ENCODE measurements at places on chromosomes 1 and 21.

- no peak for DNase-seq
These were observed 18.1 kb upstream of the KIF1B start for GRCh38 chr1:10192263-10192662.

GRCh38 chr1:148308832-148309458 lies 156.9 kb upstream of the NBPF11 start:
- no peak for DNase-seq

DNA sequence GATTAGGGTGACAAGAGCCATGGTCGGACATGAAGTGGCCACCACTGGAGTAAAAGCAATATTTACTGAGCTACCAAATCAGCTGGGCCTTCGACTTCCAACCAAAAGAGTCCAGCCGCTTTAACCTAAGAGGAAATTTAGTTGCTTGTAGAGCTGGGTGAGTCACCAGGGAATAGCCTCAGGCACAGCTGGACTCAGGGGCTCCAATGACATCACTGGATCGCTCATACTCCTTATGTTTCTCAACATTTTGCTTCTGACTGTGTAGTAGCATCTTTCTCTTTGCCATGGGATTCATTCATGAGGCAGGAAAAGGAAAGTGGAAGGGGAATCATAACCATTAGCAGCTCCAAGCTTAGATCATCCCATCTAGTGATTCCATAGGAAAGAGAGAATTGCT lies 664.4 kb downstream of the MATN1 start:
- no peak for DNase-seq

- no peak for DNase-seq
These were observed 33.7 kb upstream of the VASH2 start for GRCh38 chr1:212916481-212917133.

DNA sequence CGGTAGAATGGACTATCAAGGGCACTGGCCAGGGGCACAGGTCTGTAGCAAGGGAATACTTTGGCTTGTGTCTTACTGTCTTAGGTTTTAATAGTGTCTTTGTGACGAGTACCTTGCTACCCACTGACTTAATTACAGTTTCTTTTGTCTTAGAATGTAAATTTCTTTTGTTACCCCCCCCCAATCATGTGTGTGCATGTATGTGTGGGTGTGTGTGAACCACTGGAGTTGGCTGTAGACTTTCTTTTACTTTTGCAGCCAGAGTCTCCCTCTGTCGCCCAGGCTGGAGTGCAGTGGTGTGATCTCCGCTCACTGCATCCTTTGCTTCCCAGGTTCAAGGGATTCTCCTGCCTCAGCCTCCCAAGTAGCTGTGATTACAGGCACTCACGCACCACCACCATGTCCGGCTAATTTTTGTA lies 61.8 kb upstream of the CLDN14 start:
- DNase-seq = no peak

GRCh38 chr1:206551986-206552326 lies 44.6 kb downstream of the RASSF5 start:
- peak; percentile 56 for DNase-seq

GRCh38 chr1:157849229-157849875 lies 7.7 kb upstream of the CD5L start:
- DNase-seq = no peak

GRCh38 chr1:234779160-234779538 lies 169.2 kb upstream of the IRF2BP2 start:
- no peak for DNase-seq

DNA sequence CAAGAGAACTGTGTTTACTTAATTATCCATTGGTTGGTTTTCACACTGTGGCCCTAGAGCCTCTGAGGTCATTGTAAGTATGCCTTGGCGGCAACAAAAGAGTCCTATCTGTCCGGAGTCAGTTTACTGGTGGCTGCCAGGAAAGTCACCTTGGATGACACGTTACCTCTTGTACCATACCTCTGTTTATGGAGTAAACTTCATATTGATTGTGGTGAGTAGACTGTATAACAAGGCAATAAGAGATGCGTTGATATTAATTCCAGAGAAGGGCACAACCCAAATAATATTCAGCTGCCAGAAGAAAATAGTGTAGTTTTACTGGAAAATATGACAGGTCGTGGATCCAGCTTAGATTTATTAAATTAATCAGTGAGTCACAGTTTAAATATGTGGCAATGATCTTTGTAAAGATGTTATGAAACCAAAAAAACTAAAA lies 20.4 kb upstream of the KIF14 start:
- no peak for DNase-seq

DNA sequence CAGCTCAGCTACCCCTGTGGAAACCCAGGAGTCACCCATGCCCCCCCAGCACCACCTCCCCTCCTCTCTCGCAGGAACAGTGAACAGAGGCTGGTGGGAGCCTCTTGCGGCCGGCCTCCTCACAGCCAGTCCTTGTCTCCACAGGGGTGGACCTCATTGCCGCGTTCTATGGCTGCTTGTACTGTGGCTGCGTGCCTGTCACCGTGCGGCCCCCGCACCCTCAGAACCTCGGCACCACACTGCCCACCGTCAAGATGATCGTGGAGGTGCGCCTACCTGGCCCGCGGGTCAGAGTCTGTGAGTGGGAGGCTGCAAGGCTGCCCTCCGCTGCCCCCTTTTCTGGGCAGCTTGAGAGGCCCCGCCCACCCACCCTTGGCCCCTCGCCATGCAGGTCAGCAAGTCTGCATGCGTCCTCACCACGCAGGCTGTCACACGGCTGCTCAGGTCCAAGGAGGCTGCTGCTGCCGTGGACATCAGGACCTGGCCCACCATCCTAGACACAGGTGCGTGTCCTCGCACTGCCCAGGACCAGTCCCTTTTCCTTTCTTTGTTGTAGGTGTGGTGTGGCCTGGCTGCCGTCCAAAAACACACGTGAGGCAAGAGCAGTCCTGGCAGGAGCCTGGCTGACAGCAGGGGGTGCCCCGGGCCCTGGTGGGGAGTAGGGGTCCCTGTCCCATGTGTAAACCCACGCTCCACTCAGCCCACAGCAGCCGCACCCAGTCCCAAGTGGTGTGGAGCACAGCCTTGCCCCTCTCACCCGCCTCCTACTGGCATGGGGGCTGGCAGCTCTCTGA lies 50.3 kb downstream of the S100B start:
- DNase-seq = no peak

- no peak for DNase-seq
These were observed 49.0 kb upstream of the LRP8 start for GRCh38 chr1:53376742-53377437.

GRCh38 chr1:181318858-181319235 lies 164.5 kb upstream of the CACNA1E start:
- no peak for DNase-seq

GRCh38 chr1:53672243-53672642 lies 66.7 kb downstream of the GLIS1 start:
- no peak for DNase-seq

GRCh38 chr1:43438006-43438405 lies 15.7 kb downstream of the HYI start:
- DNase-seq = no peak

- DNase-seq = no peak
These were observed 138.6 kb upstream of the BMP8A start for GRCh38 chr1:39352881-39353280.

GRCh38 chr21:41207401-41208375 lies 39.7 kb downstream of the BACE2 start:
- DNase-seq = no peak

- DNase-seq = no peak
These were observed 157.0 kb upstream of the GREM2 start for GRCh38 chr1:240768979-240769378.

DNA sequence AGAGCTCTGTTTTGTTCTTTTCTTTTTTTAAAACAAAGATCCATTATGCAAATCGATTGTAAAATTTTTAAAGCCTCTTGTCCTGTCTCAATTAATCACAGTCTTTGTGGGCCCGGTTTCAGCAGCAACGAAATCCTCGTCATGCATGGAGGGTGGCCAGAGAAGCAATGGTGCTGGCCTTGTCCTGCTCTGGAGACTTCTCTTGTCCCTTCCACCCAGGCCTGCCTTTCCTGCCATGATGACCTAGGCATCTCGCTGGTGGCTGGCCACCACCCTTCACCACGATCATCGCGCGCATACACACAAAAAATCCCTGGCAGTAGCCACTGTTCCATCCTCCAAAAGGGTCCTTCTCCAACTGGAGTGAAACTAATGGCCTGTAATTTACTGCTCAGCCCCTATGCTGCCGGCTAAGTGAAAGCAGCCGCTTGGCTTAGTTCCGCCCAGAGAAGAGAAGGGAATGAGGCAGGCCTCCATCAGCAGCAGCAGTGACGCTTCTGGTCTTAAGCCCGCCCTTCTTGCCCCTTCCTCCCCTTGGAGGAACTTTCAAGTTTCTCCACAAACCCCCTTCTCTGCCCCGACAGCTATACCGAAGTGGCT lies 309.5 kb downstream of the NPHP4 start:
- no peak for DNase-seq

DNA sequence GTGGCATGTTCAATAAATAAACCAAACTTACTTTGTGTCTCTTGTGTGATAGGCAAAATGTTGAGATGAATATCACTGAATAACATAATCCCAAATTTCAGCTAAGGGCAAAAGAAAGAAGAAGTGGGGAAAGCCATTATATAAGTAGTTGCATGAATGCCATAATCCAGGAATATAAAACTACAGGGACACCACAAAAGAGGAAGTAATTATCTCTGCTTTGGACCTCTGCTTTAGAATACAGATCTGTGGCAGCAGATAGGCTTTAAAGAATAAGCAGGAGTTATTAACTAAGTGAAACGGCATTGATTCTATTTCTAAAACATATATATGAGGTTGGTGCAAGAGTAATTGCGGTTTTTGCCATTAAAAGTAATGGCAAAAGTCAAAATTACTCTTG lies 288.5 kb upstream of the SNX7 start:
- no peak for DNase-seq

DNA sequence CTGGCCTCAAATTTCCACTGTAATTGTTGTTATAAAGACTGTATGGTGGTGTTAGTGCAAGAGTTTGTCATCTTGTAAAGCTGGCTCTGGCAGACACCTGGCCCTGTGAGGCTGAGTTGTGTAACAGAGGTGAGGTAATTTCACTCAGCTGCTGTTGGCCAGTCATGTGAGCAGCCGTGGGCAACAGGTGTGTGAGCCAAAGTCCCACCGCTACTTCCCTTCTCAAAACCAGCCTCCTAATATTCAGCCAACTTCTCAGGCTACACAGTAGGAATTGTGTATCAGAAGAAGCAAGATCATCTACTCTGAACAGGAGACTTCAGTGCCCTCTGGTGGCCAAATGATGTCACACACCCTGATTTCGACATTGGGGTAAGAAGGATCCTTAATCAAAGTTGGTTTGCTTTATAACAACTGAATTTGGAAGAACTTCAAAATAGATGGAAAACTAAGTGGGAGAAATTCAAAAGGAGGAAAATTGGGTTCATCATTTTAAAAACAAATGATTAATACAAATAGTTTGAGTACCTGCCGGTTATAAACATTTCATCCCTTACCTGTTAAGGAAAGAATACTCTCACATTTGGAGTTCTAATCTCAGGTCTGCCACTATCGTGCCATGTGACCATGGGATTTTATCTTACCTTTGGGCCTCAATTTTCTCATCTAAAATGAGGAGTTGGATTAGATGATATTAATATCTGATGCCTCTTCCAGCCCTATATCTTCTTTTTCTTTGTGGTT lies 2.6 kb upstream of the CREG1 start:
- DNase-seq = peak; percentile 63

DNA sequence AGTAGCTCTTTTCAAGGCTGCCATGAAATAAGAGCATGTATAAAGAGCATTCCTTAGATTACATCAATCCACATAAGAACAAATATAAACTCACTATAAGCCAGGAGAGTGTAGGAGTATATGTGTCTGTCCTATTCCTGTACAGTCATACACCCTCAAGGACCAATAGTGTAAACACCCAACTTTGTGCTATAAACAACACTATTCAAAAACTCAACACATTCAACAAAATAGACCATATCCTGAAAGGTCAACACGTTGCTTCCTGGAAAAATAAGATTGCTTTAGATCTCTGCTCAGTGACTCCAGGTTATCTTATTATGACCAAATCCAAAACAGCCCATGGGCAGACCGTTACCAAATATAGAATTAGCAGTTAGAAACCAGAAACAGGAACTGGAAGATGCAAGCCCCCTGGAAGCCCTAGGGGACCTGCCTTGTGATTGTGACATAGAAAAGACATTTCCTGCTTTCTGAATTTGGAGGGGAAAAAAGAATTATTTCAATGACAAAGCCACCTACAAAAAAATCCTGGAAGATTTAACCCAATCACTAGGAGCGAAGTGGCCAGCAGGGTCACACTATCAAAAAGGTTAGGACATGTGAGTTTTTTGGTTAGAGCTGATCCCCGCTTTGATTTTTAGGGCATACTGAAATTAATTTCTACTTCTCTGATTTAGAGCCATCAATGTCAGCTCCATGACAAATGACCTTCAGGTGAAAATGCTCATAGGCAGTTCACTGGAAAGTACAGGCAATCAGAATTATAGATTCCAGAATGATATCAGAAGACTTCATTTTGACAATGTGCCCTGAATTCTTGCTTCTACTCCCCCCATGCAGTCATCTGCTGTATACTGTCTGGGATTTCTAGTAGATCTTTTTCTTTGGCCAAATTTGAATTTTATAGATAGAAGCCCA lies 59.9 kb downstream of the LRRC8C start:
- no peak for DNase-seq

DNA sequence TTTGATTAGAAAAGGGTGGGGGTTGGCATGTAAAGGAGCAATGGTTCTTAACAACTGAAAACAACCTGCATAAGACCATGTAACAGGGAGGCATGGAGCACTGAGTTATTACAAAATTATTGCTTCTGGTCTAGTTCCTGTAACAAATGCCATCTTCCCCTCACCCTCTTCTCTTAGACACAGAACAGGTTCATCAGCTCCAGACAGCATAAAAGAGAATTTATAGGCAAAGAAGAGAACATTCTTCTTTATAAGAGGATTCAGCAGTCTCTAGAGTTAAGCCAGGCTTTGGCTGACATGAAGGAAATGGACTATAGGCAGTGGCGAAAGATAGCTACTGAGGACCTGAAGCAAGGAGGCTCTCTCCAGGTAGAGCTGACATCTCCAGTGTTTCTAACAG lies 38.9 kb downstream of the RGSL1 start:
- DNase-seq = no peak

- DNase-seq = no peak
These were observed 17.9 kb upstream of the CSF1 start for GRCh38 chr1:109892561-109893368.

DNA sequence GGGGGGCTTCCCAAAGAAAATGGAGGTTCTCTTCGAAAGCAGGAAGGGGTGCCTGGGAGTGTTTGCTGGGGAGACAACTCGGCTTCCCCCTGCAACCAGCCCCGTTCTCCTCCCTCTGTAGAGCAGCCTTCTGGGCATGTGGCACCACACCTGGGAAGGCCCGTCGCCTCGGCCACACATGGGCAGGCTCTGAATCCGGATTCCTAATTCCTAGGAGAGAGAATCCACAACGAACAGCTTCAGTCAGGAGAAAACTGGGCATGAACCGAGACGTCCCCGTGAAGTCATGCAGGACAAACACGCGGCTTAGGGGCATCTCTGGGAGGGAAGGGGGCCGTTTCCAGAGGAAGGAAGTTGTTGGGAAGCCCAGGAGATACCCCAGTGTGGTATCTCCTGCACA lies 224.5 kb downstream of the KAZN start:
- no peak for DNase-seq

- no peak for DNase-seq
These were observed at the start of gene SPRR2G for GRCh38 chr1:153150846-153151245. SPRR2G (minus strand) TSS chr1:153150890; CDS start chr1:153150110, 780 bp downstream.

Data from activated T-cell treated with anti-CD3 and anti-CD28 coated beads for 1 hour (primary cell).